Activated CD4-positive, alpha-beta memory T cell treated with anti-CD3 and anti-CD28 coated beads, Interleukin-2, amount 10 ng/mL, durations not matched to agents 7 days and 5 days (primary cell): ENCODE measurements at places on chromosomes 7 and 10.

GRCh38 chr7:125061776-125062397 is 132.3 kb upstream of the POT1 start:
- no peaks in the 10 kb centered on the region for H3K4me1 ChIP-seq
- no peak overlapping the region for H3K27ac ChIP-seq
- H3K36me3 ChIP-seq, result no peaks in the 10 kb centered on the region
- H3K4me3 ChIP-seq, result no peak overlapping the region

DNA sequence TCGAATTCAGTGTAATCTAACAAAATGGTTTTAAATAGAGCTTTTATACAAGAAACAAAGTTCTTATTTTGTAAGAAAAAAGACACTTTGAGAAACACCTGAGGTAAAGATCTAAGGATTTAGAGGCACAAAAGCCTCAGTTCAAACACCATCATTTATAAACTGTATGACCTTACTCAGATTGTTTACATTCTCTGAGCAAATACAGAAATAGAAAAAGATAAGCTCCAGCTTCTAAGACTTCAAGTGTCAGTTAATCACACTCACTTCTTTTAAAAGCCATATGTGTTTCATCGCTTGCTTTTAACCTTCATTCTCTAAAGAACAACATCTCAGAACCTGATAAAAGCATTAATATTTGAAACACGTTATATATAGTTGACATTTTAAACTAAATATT is 27.9 kb downstream of the CADPS2 start:
- no peak for DNase-seq
- no peaks in the 10 kb centered on the region for H3K36me3 ChIP-seq
- H3K27ac ChIP-seq, result no peak overlapping the region
- H3K4me3 ChIP-seq, result no peak overlapping the region
- no peaks in the 10 kb centered on the region for H3K4me1 ChIP-seq
- H3K27me3 ChIP-seq, result no peaks in the 10 kb centered on the region

DNA sequence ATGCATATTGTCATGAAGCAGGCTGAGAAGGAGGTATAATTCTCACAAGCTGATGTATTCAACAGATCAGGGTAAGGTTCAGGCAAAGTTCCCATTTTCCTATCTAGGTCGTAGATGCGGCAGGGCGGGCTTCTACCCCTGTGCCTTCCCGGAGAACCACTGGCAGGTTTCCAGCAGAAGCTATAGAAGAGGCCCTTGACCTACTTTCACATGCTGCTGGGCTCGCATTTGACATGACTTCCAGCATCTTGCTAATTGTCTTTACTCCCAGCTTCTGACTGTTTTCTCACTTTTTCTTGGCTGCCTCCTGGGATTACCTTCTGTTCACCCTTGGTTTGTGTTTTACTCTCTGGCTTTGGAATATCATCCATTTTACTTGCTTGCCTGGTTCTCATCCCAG is 32.6 kb upstream of the ORC5 start:
- no peak overlapping the region for H3K4me3 ChIP-seq
- no peak overlapping the region for H3K27ac ChIP-seq
- no peaks in the 10 kb centered on the region for H3K4me1 ChIP-seq
- DNase-seq, result no peak

DNA sequence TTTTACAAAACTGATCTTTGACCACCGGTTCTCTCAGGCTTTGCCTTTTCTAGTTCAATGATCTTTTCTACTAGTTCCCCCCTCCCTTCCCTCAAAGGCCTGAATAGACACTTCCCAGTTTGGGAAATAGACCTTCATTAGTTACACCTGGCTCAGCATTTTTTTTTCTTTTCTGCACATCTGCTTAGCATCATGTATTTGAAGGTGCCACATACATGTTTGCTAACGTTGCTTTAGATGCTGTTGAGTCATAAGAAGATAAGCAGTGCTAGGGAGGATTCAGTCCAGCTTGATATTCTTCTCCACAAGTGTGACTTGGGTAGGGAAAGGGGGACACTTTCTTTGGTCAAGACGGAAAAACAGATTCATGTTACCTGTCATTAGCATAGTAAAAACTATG is 78.3 kb downstream of the BICC1 start:
- no peak for DNase-seq
- no peak overlapping the region for H3K4me3 ChIP-seq
- no peaks in the 10 kb centered on the region for H3K36me3 ChIP-seq
- H3K27me3 ChIP-seq, result no peaks in the 10 kb centered on the region
- no peak overlapping the region for H3K27ac ChIP-seq

DNA sequence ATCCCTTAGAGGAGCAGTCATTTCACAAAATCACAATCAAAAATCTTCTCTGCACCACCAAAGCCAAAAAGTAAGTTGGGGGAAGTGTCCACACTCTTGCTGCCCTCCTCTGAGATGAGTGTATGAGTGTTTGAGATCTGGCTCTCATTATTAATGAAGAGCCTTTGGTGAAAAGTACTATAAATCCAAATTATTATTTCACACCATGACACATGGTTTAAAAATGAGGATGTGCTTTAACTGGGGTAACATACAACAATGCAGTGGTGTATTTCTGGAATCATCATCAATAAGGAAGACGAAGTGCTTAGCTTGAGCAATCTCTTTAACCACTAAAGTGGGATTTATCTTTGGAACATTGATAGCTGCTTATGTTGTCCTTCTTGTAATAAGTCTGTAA is 114.2 kb upstream of the ADAM12 start:
- H3K36me3 ChIP-seq, result no peaks in the 10 kb centered on the region
- H3K4me1 ChIP-seq, result no peaks in the 10 kb centered on the region

GRCh38 chr7:120521761-120522737 is 249.1 kb downstream of the KCND2 start:
- H3K4me1 ChIP-seq, result no peaks in the 10 kb centered on the region
- no peaks in the 10 kb centered on the region for H3K36me3 ChIP-seq
- no peak overlapping the region for H3K4me3 ChIP-seq
- no peaks in the 10 kb centered on the region for H3K27me3 ChIP-seq

- H3K27me3 ChIP-seq, result peaks cover 84% of the 10 kb centered on the region
- H3K4me3 ChIP-seq, result no peak overlapping the region
- H3K27ac ChIP-seq, result no peak overlapping the region
- peaks cover 14% of the 10 kb centered on the region for H3K4me1 ChIP-seq
- DNase-seq, result no peak
- no peaks in the 10 kb centered on the region for H3K36me3 ChIP-seq
Measured at GRCh38 chr10:117551330-117552155, 9.0 kb downstream of the EMX2 start.

DNA sequence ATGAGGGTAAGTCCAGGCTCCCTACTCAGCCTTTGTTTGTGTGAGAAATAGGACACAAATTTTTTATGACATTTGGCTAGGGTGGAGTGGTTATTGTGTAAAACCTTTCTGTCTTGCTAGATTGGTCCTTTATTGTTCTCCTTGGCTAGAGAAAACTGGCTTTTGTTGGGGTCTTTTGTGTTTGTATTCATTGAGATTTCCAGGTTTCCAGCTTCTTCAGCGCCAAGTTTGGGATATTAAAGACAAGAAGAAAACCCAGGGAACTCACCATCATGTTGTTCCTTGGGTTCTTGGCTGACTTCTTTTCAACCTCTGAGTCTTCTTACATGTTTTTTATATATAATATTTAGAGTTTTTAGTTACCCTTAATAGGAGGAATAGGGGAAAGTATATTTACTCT is 310.0 kb downstream of the HPSE2 start:
- no peak overlapping the region for H3K27ac ChIP-seq
- no peak for DNase-seq
- no peak overlapping the region for H3K4me3 ChIP-seq
- H3K36me3 ChIP-seq, result no peaks in the 10 kb centered on the region

DNA sequence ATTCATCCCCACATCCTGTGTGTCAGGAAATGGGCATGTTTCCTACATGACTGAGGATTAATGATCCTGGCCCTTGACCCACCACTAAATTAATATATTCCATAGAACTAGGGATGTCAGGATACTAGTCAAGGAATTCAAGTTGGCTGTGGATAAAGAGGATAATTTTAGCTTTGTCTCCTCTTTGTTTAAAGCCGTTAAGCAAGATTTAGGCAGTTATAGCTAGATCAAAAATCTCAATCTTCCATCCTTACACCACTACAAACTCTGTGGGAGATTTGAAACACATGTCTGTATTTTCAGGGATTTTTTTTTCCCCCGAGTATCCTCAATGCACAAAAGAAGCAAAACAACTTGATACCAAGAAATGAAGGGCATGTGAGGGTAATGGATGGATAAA is 417.1 kb downstream of the MAGI2 start:
- no peak overlapping the region for H3K4me3 ChIP-seq
- DNase-seq, result no peak
- H3K27ac ChIP-seq, result no peak overlapping the region
- H3K27me3 ChIP-seq, result no peaks in the 10 kb centered on the region

GRCh38 chr10:6299234-6299633 is 96.5 kb downstream of the PFKFB3 start:
- no peak overlapping the region for H3K4me3 ChIP-seq
- H3K36me3 ChIP-seq, result peaks cover 15% of the 10 kb centered on the region
- no peak for DNase-seq
- no peaks in the 10 kb centered on the region for H3K27me3 ChIP-seq
- peak overlapping the region; percentile 40 for H3K27ac ChIP-seq
- peaks cover 50% of the 10 kb centered on the region for H3K4me1 ChIP-seq

DNA sequence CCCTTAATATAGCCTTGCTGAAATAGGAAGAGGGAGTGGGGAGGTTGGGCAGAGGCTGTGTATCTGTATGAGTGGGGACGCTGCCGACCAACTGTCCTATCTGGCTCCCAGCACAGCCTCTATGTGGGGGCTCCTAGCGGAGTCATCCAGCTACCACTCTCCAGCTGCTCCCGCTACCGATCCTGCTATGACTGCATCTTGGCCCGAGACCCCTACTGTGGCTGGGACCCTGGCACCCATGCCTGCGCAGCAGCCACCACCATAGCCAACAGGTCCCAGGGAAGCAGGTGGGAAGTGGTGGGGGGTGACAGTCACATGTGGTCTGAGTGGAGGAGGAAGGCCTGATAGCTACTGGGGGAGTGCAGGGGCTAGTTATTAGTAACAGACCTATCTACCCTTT is 6.6 kb downstream of the MRPL43 start:
- H3K36me3 ChIP-seq, result peaks cover 3% of the 10 kb centered on the region
- no peak overlapping the region for H3K27ac ChIP-seq
- H3K27me3 ChIP-seq, result no peaks in the 10 kb centered on the region
- no peak for DNase-seq

GRCh38 chr7:134329614-134330346 is 13.1 kb upstream of the SLC35B4 start:
- H3K27ac ChIP-seq, result no peak overlapping the region
- H3K4me1 ChIP-seq, result no peaks in the 10 kb centered on the region
- H3K27me3 ChIP-seq, result peaks cover 14% of the 10 kb centered on the region
- no peak for DNase-seq
- H3K4me3 ChIP-seq, result no peak overlapping the region

DNA sequence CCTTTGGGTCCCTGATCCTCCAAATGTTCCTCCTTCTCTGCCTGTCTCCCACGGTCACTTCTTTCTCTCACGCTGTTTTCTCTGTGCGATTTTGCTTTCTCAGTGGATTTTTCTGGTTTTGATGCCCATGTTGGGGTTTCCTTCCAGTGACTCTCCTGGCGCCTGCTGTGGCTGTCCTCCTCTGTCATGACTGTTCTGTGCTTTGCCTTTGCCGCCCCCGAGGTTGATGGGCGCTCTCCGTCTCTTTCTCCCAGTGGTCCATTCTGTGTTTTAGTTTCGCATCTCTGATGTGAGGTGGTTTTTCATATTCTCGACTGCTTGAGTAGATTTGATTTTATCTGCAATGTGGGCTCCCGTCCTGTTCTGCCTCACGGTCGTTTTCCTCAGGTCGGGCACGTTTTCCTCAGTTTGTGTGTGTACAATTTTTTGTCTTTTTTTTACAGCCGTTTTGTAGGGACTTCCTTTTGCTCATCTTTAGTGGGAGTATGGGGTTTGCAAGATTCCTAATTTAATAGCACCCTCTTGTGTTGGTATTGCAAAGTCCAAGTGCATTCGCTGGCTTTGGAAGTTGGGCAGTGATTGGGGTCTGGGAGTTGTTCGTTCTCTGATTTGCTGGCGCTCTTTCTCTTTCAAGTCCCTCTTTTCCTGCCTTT is 100.0 kb downstream of the INPP5A start:
- no peak overlapping the region for H3K27ac ChIP-seq
- peaks cover 9% of the 10 kb centered on the region for H3K4me1 ChIP-seq
- H3K4me3 ChIP-seq, result no peak overlapping the region
- H3K27me3 ChIP-seq, result peaks cover 13% of the 10 kb centered on the region

DNA sequence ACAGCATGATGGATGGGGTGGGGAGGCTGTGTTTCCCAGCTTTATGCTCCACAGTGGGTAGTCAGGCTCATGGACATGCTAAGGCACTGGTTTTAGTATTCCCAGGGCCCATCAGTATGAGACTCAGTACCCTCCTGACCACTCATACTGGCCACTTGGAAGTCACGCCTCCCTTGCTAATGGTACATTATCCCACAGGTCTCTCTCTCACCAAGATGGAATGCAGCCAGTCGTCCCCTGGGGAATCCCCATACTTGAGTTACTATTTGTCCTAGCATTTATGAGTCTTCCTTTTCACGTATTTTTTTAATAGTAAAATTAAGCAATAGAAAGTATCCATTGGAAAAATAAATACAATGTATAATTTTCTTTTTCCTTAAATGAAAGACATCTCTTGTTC is 80.6 kb upstream of the TBX20 start:
- no peak overlapping the region for H3K4me3 ChIP-seq
- H3K27ac ChIP-seq, result no peak overlapping the region
- H3K36me3 ChIP-seq, result no peaks in the 10 kb centered on the region

DNA sequence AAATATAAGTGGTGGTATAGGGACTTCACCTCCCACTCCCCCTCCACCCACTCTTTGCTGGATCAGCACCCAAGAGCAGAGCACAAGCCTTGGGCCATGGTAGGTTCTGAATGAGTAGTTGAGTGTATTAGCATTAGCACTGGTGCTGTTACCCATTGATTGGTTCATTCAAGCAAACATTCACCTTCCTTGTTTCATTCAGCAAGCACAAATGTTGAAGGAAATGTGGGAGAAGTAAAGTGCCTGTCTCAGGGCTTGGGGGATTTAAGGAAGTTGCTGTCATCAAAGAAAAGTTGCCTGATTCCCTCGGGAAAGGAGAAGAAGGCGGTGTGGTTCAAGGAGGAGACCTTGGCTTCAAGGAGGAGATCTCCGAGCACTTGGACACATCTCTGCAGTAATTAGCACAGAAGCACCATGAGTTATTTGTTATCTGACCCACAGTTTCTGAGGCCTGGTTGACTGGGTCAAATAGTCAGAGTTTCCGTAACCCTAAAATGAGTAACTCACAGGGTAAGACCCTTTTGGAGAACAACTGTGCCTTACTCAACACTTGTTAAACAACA is 17.3 kb downstream of the IL2RA start:
- H3K4me3 ChIP-seq, result peak overlapping the region; percentile 58
- DNase-seq, result no peak
- peaks cover 88% of the 10 kb centered on the region for H3K36me3 ChIP-seq
- peaks cover 88% of the 10 kb centered on the region for H3K4me1 ChIP-seq
- no peaks in the 10 kb centered on the region for H3K27me3 ChIP-seq
- H3K27ac ChIP-seq, result peak overlapping the region; percentile 85

GRCh38 chr7:120615703-120616102 is 242.2 kb downstream of the TSPAN12 start:
- H3K4me3 ChIP-seq, result no peak overlapping the region
- no peaks in the 10 kb centered on the region for H3K4me1 ChIP-seq
- no peaks in the 10 kb centered on the region for H3K27me3 ChIP-seq
- H3K27ac ChIP-seq, result no peak overlapping the region

- H3K4me1 ChIP-seq, result no peaks in the 10 kb centered on the region
- H3K27ac ChIP-seq, result no peak overlapping the region
- DNase-seq, result no peak
- no peak overlapping the region for H3K4me3 ChIP-seq
- H3K27me3 ChIP-seq, result no peaks in the 10 kb centered on the region
- no peaks in the 10 kb centered on the region for H3K36me3 ChIP-seq
Measured at GRCh38 chr7:41969561-41970105, 266.7 kb upstream of the INHBA start.
